Right hindlimb (tissue), 1 donor: ENCODE measurements at places on chromosomes 13 and 19.

DNA sequence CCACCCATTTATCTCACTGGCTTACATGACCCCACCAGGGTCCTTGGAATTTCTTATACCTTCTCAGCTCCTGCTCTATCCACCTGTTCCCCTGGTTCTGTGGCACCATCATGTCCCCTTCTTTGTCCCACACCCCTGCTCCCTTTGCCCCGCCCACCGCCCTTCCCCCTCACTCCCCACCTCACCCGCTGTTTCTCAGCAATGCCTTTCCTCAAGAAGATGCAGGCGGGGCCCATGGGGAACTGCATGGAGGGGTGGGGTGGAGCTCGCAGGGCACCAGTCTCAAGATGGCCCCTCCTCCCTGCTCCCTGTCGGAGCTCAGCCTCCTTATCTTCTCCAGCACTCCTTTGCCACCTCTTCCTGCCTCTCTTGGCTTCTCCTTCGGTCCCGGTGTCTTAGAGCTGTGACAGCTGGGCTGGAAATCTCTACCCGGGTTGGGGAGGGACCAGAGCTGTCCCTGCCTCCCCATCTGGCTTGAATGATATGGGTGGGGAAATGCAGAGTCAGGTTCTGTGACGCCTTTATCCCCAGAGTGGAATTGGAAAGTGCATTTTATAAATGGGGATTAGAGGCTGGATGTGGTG is at the start of gene CABP5:
Gene CABP5, minus strand, starts transcription at position 405 of the 584 bp plus-strand sequence. Its CDS starts 157 bp downstream, at position 248.
- no peak for DNase-seq

DNA sequence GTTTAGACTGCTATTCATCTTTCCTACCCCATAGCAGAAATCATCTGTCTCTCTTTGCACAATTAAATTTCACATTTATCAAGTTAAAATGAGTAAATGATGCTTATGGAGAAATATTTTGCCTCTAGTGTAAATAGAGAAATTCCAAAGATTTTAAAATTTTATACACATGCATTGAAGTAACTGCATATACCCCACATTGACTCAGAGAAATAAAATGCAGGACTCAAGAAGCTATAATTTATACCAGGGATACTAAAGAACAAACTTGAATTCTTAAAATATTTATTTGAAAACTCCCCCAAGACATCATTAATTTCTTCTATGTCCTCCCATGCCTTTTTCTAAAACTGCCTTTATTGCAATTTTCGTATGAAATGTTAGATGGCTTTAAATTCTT is 165.8 kb downstream of the DIAPH3 start:
- no peak for DNase-seq

DNA sequence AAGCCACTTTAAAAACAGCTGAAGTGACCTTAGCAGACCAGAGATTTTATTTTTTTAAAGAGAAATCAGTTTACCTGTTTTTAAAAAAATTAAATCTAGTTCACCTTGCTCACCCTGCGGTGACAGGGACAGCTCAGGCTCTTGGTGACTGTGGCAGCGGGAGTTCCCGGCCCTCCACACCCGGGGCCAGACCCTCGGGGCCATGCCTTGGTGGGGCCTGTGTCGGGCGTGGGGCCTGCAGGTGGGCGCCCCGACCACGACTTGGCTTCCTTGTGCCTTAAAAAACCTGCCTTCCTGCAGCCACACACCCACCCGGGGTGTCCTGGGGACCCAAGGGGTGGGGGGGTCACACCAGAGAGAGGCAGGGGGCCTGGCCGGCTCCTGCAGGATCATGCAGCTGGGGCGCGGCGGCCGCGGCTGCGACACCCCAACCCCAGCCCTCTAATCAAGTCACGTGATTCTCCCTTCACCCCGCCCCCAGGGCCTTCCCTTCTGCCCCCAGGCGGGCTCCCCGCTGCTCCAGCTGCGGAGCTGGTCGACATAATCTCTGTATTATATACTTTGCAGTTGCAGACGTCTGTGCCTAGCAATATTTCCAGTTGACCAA is 10.8 kb downstream of the PLPPR3 start:
- no peak for DNase-seq

DNA sequence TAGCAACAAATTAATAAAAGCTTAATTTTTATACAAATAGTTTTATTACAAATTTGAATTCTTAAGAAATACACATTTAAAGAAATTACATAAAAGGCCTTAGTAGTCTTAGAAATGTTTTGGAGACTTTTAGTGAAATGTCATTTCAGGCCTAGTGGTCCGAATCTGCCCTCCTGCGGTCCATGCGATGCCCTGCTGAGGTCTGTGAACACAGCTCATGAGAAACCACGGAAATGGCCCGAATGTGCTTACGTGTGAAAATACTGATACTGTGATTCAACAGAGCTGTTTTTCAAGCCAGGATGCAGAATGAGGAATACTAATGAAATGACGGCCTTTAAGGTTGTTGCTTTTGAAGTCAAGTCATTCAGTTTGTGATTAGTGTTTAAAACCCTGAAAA is 157.9 kb downstream of the COL4A1 start:
- no peak for DNase-seq

GRCh38 chr19:34173193-34173956 is 1.1 kb downstream of the LSM14A start:
- DNase-seq: peak; percentile 48

GRCh38 chr19:16587833-16588823 is 15.9 kb upstream of the SLC35E1 start:
- no peak for DNase-seq

DNA sequence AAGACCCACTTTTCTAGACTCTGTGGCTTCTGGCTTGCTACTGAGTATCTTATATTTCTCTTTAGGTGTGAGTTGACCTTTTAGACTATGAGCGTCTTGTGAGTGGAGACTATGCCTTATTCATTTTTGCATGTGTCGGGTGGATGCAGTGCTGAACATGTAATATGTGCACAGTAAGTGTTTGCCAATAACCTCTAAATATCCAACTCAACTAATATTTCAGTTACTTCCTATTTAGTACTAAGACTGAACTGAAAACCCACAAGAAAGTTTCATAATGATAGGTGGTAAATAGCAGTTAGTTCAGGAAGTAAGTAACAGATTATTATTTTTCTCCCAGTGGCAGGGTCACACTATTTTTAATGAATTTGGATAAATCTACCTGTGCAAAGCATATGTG is 269.3 kb downstream of the KCNRG start:
- no peak for DNase-seq
